ENCODE measurements at places on chromosomes 12 and 14. TPM values are rescaled to one million over a fixed set of nuclear protein-coding genes. Genes with fewer than 3 reads are reported as not detected.

The KCNC2 gene
- total RNA-seq, result not detected

DNA sequence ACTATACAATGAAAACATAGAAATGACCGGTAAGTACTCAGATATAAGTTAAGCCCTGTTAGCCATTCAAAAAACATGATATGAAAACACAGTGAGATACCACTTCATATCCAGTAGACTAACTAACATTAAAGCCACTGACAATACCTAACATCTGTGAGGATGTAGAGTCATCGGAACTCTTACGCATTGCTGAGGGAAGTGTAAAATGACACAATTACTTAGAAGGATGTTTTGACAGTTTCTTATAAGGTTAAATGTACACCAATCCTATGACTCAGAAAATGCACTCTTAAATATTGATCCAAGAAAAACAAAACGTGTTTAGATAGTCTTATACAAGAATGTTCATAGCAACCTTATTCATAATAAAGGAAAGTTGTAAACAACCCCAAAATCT, 782.9 kb downstream of the BCL11B start:
- H3K36me3 ChIP-seq, result no peaks in the 10 kb centered on the region
- DNase-seq, result no peak
- no peak overlapping the region for H3K4me3 ChIP-seq
- H3K4me1 ChIP-seq, result no peaks in the 10 kb centered on the region

DNA sequence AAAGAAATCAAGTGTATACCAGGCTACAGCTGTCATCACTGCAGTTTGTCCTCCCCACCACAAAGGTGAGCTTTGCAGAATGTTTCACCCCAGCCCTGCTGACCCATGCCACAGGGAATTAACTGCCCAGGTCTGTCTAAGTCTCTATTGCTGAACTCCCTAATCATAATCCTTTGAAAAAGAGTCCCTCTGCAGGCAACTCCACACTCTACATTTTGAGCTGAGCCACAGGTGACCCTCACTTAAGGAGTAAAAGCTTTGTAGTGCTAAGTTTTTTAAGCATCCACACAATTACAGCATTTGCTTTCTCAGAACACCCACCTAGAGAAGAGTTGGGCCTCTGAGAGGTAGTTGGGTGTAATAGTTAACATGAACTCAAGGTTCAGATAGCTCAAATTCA, 90.0 kb downstream of the C12orf50 start:
- no peak for DNase-seq
- peaks cover 2% of the 10 kb centered on the region for H3K27me3 ChIP-seq
- H3K27ac ChIP-seq, result no peak overlapping the region

GRCh38 chr12:133129368-133130037, 571 bp downstream of the ZNF891 start:
- peaks cover 11% of the 10 kb centered on the region for H3K4me1 ChIP-seq
- peaks cover 64% of the 10 kb centered on the region for H3K36me3 ChIP-seq
- H3K27me3 ChIP-seq, result peaks cover 4% of the 10 kb centered on the region
- peak overlapping the region; percentile 98 for H3K4me3 ChIP-seq
- peak; percentile 17 for DNase-seq

The TNFAIP2 gene
- 38.5 TPM for total RNA-seq

- no peak for DNase-seq
- H3K4me1 ChIP-seq, result peaks cover 14% of the 10 kb centered on the region
- peak within 1 kb of the TSS; percentile 0 for H3K27ac ChIP-seq
- no peaks in the 10 kb centered on the region for H3K36me3 ChIP-seq
Observed at GRCh38 chr12:14961466-14962152, at the start of gene ARHGDIB. Gene ARHGDIB (minus strand): TSS chr12:14961601. CDS start chr12:14950712, 10,889 bp downstream.

DNA sequence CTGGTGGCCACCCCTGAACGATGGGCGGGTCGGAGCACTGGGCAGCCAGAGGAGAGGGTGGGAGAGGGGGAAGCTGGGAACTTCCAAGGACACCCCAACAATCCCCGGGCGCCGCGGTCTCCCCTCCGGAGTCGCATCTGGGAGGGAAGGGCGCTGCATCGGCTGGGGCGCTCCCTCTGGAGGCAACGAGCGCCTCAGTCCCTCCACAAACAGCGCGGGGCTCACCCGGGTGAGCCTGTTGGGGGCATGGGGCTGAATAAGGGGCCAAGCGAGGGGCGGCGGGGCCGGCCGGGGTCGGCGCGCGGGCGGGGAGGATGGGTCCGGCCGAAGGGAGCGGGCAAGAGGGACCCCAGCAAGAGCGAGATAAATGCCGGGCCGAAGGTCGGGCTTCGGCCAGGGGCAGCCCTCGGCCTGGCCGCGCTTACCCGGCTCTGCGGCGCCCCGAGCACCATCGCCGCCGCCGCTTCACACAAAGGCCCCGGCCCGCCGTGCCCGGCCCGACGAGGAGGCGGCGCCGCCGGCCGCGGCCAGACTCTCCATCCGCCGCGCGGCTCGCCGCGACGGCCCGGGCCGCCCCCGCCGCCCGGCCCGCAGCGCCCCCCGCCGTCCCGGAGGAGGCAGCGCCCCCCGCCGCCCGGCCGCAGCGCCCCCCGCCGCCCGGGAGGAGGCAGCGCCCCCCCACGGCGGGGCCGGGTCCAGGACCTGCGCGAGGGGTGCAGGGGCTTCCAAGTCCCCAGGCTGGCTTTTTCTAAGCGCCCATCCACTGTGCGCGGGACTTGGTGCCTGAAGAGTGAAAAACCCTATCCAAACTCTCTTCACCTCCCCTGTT, at the start of gene ZBTB39:
Gene ZBTB39 (minus strand): TSS at position 567 of the 829 bp plus-strand sequence. CDS start 1,629 bp downstream, outside the sequence.
- peak within 1 kb of the TSS; percentile 71 for H3K27ac ChIP-seq
- H3K4me1 ChIP-seq, result peaks cover 50% of the 10 kb centered on the region
- peaks cover 13% of the 10 kb centered on the region for H3K36me3 ChIP-seq
- peak within 1 kb of the TSS; percentile 89 for H3K4me3 ChIP-seq
- DNase-seq, result peak; percentile 13
- H3K27me3 ChIP-seq, result no peaks in the 10 kb centered on the region

All from HFFc6 (cell line).